ENCODE measurements at places on chromosomes 2 and 18. TPM values are rescaled to one million over a fixed set of nuclear protein-coding genes. Genes with fewer than 3 reads are reported as not detected.

DNA sequence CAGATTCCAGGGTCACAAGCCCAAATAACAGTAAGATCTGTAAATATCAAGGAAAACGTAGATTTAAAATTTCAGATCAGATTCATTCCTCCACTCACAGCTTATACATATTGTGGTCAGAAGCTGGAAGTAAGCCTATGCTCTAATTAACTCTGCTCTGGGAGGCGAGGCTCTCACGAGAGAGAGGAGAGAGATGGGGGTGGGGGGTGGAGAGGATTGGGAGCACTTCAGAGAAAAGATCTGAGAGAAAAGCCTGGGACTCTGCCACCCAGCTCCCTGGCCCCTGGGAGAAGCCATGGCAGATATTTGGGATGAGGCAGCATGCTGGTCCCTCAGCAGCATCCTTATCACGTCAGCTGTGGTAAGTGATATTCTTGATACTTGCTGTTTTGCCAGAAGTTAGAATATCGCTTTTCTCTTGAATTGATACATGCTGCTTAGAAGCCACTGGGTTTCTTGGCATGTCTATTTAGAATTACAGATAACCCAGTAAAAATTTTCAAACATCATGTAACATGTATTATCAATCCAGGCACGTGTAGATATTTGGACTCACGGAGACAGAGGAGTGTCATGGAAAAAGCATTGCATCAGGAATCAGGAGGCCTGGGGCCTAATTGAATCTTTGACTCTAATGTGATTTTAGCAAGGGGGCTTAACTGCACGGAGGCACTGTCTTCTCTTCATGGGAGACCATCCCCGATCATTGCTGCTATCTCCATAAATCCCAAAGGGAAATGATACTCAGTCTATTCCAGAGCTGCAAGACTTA, 265.4 kb downstream of the HRH4 start:
- no peak for DNase-seq

GRCh38 chr2:57296795-57297517, 749.6 kb upstream of the VRK2 start:
- no peak for DNase-seq

- DNase-seq: no peak
Measured at GRCh38 chr2:31401580-31401979, 13.0 kb downstream of the XDH start.

DNA sequence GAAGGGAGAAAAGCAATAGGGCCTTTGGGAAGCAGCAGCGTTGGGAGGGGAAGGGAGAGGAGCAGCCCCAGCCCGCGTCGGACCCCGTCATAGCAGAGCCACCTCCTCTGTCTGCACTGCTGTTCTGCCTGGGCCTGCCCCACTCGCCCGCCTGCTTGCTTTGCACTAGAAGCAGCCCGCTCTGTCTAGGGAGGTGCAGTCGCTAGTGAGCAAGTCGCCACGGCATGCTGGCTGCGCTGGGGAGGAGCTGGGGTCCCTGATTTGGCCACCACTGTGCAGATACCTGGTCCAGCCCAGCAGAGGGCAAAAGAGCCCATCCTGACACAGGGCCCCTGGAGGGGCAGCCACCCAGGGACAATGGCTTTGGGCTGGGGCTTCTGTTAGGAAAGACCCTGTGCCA, 8.0 kb upstream of the TMEM214 start:
- no peak for DNase-seq

DNA sequence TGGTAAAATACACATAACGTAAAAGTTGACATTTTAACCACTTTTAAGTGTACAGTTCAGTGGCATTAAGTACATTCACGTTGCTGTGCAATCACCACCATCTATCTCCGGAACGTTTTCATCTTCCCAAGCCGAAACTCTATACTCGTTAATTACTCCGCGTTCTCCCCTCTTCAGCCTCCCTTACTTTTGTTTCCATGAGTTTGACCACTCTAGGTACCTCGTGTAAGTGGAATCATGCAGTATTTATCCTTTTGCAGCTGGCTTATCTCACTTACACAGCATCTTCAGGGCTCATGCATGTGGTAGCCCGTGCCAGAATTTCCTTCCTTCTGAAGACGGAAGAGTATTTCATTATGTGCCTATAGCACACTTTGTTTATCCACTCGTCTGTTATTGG, 225.2 kb downstream of the SLC4A3 start:
- DNase-seq: no peak

DNA sequence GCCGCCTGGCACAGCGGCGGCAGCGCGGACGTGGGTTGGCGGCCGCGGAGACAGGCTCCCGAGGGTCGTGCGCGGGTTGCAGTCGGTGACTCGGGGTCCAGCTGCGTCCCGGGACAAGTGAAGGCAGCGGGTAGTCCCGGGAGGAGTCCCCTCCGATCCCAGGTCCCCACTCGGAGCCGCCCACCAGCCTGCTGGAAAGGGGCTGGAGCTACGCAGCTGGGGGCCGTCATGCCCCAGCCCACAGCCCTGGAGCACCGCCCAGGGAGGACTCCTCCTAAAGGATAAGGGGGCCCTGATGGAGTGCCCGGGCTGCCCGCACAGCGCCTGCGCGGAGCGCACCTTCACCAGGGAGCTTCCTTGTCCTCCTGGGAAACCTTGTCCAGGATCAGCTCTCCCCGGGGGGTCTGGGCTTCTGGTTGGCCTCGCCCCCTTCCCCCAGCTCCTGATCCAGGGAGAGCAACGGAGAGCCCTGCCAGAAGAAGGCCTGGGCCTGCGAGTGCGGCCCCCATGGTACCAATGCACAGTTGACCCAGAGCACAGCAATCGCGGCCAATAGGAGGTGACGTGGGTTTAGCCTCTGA, 25.9 kb upstream of the ALPP start:
- no peak for DNase-seq

DNA sequence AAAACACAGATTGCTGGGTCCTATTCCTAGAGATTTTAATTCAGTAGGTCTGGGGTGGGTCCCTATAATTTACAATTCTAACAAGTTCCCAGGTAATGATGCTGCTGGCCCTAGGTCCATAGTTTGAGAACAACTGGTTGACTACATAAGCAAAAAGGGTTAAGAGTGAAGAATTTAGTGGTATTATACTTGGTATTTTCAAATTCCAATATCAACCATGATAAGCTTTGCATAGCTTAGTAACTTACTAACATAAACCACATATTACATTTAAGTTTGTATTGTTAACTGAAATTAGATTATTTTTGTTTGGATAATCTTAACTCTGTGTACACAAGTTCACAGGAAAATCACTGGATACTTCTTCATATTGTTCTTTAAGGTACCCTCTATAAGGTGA, 862.9 kb upstream of the ACVR2A start:
- no peak for DNase-seq

DNA sequence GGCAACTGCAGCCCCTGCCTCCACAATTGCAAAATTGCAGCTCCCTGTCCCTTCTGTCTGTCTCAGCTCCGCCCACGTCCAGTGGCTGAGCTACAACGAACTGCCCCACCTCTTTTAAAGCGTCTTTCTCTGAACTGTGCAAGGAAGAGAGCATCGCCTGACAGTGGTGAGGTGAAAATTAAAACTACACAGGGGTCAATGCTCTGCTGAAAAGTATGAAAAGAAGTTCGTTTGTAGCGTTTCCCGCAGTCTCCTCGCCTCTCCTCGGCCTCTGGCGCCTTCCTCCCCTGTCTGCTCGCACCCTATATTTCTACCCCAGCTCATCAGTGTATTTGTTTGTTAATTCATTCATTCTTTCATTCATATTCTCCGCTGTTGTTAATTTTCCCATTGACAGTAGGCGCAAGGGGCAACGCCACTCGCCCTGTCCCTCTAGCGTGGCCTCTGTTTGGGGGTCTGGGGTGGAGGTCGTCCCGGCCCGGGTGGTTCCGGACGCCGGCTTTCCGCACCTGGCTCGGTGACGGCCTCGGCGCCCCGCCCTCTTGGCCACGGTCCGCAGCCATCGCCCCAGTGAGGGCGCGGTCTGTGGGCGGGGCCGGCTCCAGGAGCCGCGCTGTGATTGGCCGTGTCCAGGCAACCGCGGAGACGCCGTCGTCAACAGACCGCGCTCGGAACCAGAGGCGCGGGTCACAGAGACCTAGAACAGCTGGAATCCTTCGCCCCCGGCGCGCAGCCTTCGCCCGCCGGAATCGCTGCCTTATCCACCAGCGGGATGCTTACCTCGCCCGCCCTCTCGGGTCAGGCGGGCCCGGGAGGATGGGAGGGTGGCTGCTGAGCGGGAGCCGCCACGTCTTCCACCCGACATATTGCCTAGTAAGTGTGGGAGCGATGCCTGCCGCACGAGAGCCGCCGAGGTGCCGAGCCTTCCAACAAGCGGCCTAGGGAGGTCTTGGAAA, at the start of gene VWA3B:
Gene VWA3B, plus strand, starts transcription at position 677 of the 956 bp plus-strand sequence. CDS start 5,926 bp downstream, outside the sequence.
- DNase-seq: peak; percentile 70

GRCh38 chr2:119494163-119494790, 30.0 kb downstream of the SCTR start:
- DNase-seq: no peak

- DNase-seq: no peak
Measured at GRCh38 chr2:37500031-37500430, 155.6 kb downstream of the QPCT start.

- DNase-seq: no peak
Measured at GRCh38 chr2:48940606-48941005, 185.1 kb upstream of the LHCGR start.

GRCh38 chr2:72619626-72620025, 206.2 kb downstream of the EXOC6B start:
- no peak for DNase-seq

- DNase-seq: no peak
Measured at GRCh38 chr2:107448160-107448559, 378.5 kb upstream of the RGPD4 start.

GRCh38 chr2:3094999-3095958, 282.3 kb downstream of the EIPR1 start:
- DNase-seq: no peak

GRCh38 chr2:101725515-101726192, 28.1 kb downstream of the MAP4K4 start:
- peak; percentile 45 for DNase-seq

DNA sequence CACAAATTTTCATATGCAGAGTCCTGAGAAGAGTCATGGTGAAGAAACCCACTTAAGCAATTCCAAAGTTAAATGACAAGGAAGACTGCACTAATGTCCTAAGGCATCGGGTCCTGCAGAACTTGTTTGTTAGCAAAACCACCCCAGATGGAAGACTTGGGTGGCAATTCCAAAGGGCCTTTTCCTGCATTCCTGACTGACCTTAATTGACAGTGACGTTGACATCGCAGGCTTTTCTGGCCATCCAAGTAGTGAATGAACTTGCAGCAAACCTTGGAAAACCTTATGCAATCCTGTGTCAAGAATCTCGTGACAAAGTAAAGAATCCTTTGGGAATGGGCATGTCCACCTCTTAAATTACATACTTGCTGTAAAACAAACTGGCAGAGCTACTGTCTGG, 112.5 kb upstream of the SH3BP4 start:
- no peak for DNase-seq

GRCh38 chr2:172836347-172836821, 100.7 kb downstream of the RAPGEF4 start:
- no peak for DNase-seq

- no peak for DNase-seq
Measured at GRCh38 chr2:166439078-166439477, 55.0 kb downstream of the SCN7A start.

DNA sequence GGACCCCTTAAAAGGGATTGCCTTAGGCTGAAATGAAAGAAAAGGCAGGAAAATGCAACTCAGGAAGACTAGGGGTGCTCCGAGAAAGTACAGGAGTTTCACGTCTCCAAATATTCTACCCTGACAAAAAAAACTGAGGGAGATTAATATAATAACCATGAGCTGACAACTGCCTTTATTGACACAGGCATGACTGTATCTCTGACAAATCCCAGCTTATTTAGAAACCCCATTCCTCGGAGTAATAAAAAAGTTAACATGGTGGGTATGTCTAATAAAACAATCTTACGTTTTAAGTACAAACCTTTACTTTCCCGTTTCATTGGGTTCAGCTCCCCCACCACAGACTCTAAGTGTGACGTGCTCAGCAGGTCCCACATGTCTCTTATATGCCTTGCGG, 7.9 kb upstream of the RBFA start:
- DNase-seq: no peak

GRCh38 chr2:120398051-120398995, 52.4 kb downstream of the INHBB start:
- no peak for DNase-seq

DNA sequence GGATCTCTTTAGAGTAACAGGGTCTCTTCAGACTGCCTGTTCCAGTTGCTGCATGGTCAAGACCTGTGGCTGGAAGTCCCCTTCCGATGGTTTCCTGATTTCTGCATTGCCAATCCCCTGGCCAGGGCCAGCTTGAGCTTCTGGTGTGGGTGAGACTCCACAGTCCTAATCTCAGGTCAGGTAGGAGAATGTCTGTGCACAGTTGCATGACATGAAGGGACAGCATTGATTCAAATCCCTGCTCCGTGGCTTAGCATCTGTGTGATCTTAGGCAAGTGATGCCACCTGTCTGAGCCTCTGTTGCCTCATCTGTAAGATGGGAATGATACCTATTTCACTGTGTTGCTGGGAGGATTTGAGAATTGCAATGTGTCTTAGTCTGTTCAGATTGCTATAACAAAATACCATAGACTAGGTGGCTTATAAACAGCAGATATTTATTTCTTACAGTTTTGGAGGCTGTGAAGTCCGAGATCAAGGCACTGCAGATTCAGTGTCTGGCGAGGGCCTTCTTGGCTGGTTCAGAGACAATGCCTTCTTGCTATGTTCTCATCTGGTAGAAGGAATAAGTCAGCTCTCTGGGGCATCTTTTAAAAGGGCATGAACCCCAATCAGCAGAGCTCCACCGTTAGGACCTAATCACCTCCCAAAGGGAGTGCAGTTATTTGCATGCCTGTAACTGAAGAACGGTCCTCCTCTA, 66.2 kb downstream of the ATOH8 start:
- DNase-seq: no peak

GRCh38 chr2:233831011-233831721, 23.2 kb downstream of the HJURP start:
- DNase-seq: no peak

- no peak for DNase-seq
Measured at GRCh38 chr18:12014521-12015415, 33.5 kb downstream of the IMPA2 start.

- no peak for DNase-seq
Measured at GRCh38 chr2:73133566-73134197, 20.9 kb upstream of the RAB11FIP5 start.

- DNase-seq: no peak
Measured at GRCh38 chr2:136149011-136149410, 31.1 kb upstream of the CXCR4 start.

GRCh38 chr2:177002983-177003382, 209.6 kb upstream of the HNRNPA3 start:
- no peak for DNase-seq

Gene IL36RN
- not detected for total RNA-seq

Gene WDR35
- total RNA-seq: 1.5 TPM

Gene HSPE1
- total RNA-seq: 259 TPM

Gene SLC40A1
- not detected for total RNA-seq

Gene PLCL1
- not detected for total RNA-seq

Gene MC5R
- total RNA-seq: not detected

Gene DSC1
- total RNA-seq: not detected
